ENCODE measurements at places on chromosomes 1 and 21.

GRCh38 chr1:5682626-5683225, 309.5 kb downstream of the NPHP4 start:
- no peak for DNase-seq

GRCh38 chr21:18521204-18521603, 117.6 kb upstream of the TMPRSS15 start:
- no peak for DNase-seq

DNA sequence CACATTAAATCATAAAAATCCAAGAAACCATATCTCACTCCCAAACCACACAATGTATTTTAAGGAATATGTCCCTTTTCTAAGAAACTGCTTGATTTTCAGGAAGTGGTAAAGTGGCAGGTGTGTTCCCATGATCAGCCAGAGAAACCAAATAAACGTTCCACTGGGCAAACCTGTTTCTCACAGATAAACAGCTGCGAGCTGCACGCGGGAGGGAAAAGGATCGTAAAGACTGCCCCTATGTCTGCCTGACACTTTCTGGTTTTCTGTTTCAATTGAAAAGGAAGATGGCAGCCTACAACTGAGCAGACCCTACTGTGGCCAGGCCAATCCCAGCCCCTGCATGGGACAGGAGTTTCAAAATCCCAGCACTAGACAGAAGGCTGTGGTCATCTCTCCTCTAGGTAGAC, 36.6 kb downstream of the HIVEP3 start:
- DNase-seq: peak; percentile 62

- no peak for DNase-seq
These were observed 4.8 kb downstream of the ENO1 start for GRCh38 chr1:8873506-8874229.

DNA sequence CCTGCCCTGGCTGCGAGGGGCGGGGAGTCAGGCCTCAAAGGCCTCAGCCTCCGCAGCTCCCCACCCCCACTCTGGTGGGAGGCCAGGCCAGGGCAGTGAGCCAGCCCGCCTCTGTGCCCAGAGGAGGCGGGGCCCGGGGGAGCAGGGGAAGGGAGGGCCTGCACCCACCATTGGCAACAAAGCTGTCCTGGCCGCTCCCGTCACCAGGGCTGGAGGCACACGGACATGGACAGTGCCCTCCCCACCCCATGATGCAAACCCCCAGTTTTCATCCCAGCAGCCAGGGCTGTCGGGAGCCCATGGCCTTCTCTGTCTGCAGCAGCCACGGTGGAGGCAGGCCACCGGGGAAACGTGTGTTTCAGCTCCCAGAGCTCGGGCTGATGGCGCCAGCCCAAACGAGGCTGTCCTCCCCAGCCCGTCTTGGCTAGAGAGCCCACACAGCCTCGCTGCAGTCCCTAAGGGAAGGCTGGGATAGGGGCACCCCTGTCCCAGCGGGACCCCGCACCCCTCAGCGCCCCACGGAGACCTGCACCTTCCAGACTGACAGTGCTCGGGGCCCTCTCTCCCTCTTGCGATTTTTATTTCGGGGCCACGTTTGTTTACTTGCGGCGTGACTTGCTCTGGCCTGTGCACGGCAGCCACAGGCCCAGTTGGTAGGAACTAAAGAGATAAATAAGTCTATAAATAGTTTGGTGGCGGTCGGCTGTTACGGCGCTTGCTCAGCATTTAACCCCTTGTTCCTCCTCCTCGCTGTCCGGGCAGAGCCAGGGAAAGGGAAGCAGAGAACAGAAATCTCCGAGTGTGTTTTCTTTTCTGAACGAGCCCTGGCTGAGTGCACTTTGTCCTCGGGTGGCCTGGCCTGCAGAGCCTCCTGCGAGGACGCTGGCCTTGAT, 101.8 kb downstream of the PRDM16 start:
- DNase-seq: no peak

GRCh38 chr1:154425172-154425571, 20.0 kb downstream of the IL6R start:
- DNase-seq: no peak
